ENCODE measurements at places on chromosomes 3 and 15. TPM values are rescaled to one million over a fixed set of nuclear protein-coding genes. Genes with fewer than 3 reads are reported as not detected.

Gene ZDHHC3
- total RNA-seq = 94.7 TPM

Gene PAQR5
- 82.6 TPM for total RNA-seq

Gene FBXO40
- 0.10 TPM for total RNA-seq

Gene ASTE1
- 15.3 TPM for total RNA-seq

Gene TP63
- not detected for total RNA-seq

All from mucosa of descending colon (tissue), 3 donors.